ENCODE measurements at places on chromosomes 3 and 15.

GRCh38 chr3:153250446-153250845, 88.4 kb downstream of the RAP2B start:
- no peak for DNase-seq

DNA sequence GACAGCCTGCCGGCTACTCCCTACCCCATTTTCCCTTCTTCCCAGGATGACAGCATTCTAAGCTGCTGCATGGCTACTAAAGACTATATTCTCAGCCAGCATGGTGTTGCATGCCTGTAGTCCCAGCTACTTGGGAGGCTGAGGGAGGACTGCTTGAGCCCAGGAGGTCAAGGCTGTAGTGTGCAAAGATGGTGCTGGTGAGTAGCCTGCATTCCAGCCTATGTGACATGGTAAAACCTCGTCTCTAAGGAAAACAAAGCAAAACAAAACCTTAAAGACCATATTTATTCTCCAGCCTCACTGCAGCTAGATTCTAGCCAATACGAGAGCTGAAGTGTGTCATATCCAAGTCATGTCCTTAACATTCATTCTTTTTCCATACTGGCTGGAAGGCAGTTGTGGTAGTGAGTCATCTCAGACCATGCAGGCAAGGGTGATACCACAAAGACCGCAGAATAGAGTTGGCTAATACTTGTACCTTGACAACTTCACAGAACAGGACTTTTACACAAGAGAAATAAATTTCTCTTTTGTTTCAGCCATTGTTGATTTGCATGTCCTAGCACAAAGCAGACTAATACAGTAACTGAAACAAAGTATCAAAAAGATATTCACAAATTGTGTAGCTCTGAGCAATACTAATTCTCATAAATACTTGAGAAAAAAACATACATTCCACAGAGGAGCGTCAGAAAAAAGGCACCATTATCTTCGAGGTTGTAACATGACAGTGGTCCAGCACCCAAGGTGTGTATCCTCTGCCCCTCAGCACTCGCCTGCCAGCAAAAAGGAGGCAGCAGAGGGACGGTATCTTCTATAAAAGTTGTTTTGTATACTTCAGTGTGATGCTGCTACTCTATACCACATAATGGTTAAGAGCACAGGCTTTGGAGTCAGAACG, 14.8 kb downstream of the PBRM1 start:
- DNase-seq, result peak; percentile 67

GRCh38 chr3:188631291-188632010, 477.5 kb downstream of the LPP start:
- DNase-seq, result no peak

GRCh38 chr15:48834756-48835155, 23.9 kb upstream of the CEP152 start:
- no peak for DNase-seq

DNA sequence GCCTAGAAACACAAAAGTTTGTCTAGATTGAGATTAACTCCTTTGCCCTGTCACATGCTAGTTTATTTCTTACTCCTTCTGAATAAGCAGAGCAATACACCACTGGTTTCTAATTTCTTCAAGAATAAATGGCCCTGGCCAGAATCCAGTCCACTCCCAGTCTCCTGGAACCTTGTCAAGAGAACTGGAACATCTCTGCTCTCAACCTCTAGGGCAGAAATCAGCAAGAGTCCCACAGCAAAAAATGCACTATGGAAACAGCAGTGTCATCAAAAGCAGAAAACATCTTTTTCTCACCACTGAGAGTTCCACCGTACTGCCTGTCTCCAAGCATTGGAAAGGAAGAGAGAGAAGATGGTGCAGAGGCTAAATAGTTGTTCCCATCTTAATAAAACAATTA, 35.9 kb upstream of the PPP2R3A start:
- DNase-seq, result no peak

DNA sequence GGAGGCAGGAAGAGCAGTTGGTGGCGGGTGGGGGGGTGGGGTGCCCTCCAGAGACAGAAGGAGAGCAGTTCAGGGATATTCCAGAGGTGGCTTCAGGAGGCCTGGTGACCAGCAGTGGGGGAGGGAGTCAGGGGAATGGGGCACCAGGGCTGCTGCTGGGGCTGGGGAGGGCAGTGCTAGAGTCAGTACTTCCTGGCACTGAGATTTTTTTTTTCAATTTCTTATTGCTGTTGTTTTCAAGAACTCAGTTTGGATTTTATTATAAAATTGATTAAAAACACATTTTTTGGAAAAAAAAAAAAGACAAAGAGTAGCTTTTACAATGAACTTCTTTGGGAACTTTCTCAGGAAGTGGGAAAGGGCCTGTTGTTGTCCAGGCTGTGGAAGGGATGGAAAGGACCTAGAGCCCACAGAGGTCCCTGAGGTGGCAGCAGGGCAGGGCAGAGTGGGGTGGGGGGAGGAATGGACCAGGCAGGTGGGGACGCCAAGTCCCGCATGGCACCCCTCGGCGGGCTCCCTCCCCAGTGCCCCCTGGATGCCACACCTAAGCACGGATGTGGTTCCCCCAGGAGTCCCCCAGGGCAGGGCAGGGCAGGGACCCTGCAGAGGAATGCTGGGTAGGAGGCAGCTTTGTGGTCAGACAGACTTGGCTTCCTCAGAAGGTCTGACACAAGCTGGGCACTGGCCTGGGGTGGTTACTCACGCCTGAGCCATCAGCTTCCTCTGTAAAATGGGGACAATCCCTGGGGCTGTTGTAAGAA, 8.5 kb upstream of the ANPEP start:
- DNase-seq, result no peak

GRCh38 chr15:94004697-94005096, 226.7 kb upstream of the MCTP2 start:
- DNase-seq, result no peak

- DNase-seq, result no peak
These were observed 45.3 kb downstream of the BFSP2 start for GRCh38 chr3:133445108-133445507.

DNA sequence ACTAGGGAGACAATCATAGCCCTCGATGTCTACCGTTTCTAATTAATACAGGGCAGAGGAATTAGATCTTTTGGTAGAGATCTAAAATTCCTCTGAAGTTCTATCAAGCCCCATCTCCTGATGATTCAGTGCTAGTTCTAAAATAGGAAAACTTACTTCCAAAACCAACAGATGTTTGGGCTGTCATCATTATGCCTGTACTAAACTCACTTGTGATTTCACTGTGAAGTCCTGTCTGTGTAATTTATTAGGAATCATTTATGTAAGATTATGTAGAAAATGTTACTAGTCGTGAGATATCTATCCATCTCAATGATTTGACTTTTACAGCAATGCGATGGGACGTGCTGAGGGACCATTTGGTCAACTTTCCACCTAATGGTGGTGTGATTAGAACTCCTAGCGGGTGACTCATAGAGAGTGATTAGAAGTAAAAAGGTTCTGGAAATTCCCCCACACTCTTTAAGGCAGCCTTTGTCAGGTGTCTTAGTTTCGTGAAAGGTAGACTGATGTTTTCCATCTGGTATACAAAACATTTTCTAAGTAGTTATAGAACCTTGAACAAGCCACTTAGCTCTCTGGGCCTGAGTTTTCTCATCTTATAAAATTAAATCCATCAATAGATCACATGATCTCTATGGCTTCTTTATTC, 34.2 kb downstream of the LIPC start:
- DNase-seq, result no peak

GRCh38 chr15:92763459-92763858, 107.9 kb upstream of the FAM174B start:
- DNase-seq, result no peak

- DNase-seq, result no peak
These were observed 1.6 kb downstream of the CDV3 start for GRCh38 chr3:133575086-133575485.

DNA sequence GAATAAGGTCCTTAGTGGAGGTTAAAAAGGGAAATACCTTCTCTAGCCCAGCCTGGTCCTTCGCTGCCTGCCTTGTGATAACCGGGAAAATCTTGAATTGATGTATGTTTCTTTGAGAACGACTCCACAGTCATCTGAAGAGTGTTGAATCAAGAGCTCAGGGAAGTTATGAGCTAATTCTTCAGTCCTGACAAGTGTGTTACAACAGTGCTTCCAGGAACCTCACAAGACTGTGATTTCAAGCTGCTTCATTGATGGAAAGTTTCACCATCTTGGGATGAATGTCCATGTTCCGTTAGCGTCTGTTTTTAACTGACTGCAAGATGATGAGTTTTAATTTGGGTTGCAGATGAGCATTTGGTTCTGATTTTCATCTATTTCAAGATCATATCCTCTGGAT, 12.4 kb downstream of the TMEM41A start:
- no peak for DNase-seq

- DNase-seq, result peak; percentile 34
These were observed 31.5 kb downstream of the KLHL18 start for GRCh38 chr3:47314056-47314764.

DNA sequence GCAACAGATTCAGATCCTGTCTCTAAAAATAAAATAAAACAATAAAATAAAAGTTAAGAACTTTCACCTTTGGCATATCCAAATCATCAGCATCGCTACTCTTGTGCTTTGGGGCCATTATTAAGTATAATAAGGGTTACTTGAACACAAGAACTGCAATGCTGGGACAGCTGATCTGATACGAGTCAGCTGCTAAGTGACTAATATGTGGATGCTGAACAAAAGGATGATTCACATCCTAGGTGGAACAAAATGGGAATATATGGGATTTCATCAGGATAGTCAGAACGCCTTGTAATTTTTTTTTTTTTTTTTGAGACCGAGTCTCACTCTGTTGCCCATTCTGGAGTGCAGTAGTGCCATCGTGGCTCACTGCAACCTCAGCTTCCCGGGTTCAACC, 29.7 kb downstream of the BUB1B start:
- no peak for DNase-seq

- DNase-seq, result no peak
These were observed 67.9 kb upstream of the UNC13C start for GRCh38 chr15:53910236-53910849.

- no peak for DNase-seq
These were observed 901.9 kb downstream of the OTOL1 start for GRCh38 chr3:162398554-162398953.

- DNase-seq, result no peak
These were observed 17.1 kb upstream of the PRSS50 start for GRCh38 chr3:46734773-46735172.

Measured in HAP-1 (cell line).